GM23338 (cell line): ENCODE measurements at places on chromosomes 11 and 22. TPM values are rescaled to one million over a fixed set of nuclear protein-coding genes. Genes with fewer than 3 reads are reported as not detected.

DNA sequence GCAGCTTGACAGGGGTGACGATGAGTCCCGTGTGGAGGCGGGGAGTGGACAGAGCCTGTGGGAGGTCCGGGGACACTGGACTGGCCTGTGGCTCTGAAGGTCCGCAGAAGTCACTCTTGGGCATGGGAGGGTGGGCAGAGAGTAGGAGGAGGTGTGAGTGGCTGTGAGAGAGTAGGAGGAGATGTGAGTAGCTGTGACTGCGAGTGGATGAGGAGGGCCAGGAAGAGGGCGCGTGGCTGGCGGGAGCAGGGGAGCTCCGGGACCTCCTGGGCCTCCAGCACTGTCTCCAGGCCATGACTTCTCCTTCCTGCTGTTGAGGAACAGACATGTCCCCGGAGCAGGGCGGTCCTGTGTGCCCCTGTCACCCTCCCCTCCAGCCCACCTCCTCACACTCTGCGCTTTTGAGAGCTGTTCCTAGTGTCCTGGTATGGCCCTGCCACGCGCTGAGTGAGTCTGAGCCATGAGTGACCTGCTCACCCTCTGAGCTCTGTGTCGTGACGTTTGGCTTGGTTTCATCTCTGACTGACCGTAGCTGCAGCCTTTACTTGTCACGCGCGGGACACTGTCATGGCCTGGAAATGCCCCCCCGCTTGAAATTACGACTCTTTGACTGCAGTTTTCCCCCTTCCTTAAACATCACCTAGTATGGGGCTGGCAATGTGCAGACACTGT is 391.5 kb downstream of the TBC1D22A start:
- H3K27ac ChIP-seq: no peak overlapping the region
- no peak overlapping the region for H3K4me3 ChIP-seq
- H3K36me3 ChIP-seq: no peaks in the 10 kb centered on the region
- no peaks in the 10 kb centered on the region for H3K4me1 ChIP-seq
- DNase-seq: no peak

DNA sequence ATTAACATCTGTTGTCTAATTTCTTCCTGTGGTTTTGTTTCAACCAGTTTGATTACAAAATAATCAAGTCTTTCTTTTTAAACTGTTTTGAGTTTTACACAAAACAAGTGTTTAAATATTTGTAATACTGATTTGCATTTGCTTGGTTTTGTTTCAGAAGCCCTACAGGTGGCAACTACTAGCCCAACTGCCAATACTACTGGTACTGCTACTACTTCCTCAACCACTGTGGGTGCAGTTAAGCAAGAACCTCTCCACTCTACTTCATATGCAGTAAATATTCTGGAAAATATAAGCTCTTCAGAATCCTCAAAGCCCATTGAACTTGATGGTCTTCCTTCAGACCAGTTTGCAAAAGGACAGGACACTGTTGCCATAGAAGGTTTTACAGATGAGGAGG is 61.1 kb downstream of the QSER1 start:
- H3K27me3 ChIP-seq: no peaks in the 10 kb centered on the region
- H3K27ac ChIP-seq: peak overlapping the region; percentile 73

The CSTF3 gene
- 72.7 and 83.2 TPM in 2 replicates for total RNA-seq

The OSM gene
- total RNA-seq: not detected in 2 replicates

The OR6A2 gene
- 0.97 and 1.7 TPM in 2 replicates for total RNA-seq

GRCh38 chr11:40125054-40125453 is 1334.4 kb downstream of the LRRC4C start:
- H3K36me3 ChIP-seq: no peaks in the 10 kb centered on the region
- no peaks in the 10 kb centered on the region for H3K4me1 ChIP-seq
- DNase-seq: peak; percentile 38
- no peak overlapping the region for H3K4me3 ChIP-seq
- no peaks in the 10 kb centered on the region for H3K27me3 ChIP-seq
- no peak overlapping the region for H3K27ac ChIP-seq

The FBXO3 gene
- total RNA-seq: 28.4 TPM in 2 replicates

DNA sequence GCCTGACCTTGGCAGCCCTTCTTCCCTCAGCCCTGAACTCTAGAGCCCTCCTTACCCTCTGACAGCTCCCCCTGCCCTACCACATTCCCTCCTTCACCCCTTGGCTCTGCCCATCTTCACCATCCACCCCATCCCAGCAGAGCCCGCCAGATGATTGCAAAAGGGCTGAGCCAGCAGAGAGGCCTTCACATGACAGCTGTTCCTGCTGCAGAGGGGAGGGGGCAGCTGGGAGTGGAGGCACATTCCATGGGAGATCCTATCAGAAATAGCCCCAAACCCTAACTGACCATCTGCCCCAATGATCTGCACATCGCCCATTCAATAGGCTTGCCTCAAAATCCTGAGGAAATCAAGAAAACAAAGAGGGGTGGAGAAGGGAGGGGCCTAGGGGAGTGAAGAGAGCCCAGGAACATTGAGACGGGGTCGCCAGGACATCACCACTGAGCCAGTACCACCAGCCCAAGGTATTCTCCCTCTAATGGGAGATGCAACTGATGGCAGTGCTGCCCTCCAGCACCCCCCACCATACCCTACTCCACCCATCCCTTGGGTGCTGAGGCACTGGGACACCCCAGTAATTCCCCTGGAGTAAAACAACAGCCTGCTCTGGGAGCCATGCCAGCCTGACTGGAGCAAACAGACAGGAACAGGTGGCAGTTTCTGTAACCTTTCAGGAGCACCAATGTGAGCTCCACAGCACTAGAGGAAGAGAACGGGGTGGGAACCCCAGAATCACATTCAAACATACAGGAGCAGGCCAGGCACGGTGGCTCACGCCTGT is 8.0 kb upstream of the AHNAK start:
- H3K27me3 ChIP-seq: peaks cover 19% of the 10 kb centered on the region
- no peak overlapping the region; the same call in 1 of the 2 replicates for H3K4me3 ChIP-seq
- H3K36me3 ChIP-seq: peaks cover 22% of the 10 kb centered on the region
- peak; percentile 45 for DNase-seq
- peaks cover 51% of the 10 kb centered on the region for H3K4me1 ChIP-seq

- 0 out of 2 replicates have a peak, but pooled peaks cover 3% of the 10 kb centered on the region for H3K36me3 ChIP-seq
- H3K4me3 ChIP-seq: no peak overlapping the region
- no peaks in the 10 kb centered on the region for H3K27me3 ChIP-seq
Measured at GRCh38 chr22:38652859-38653258, 3.3 kb downstream of the FAM227A start.

The OR6T1 gene
- not detected in 2 replicates for total RNA-seq

DNA sequence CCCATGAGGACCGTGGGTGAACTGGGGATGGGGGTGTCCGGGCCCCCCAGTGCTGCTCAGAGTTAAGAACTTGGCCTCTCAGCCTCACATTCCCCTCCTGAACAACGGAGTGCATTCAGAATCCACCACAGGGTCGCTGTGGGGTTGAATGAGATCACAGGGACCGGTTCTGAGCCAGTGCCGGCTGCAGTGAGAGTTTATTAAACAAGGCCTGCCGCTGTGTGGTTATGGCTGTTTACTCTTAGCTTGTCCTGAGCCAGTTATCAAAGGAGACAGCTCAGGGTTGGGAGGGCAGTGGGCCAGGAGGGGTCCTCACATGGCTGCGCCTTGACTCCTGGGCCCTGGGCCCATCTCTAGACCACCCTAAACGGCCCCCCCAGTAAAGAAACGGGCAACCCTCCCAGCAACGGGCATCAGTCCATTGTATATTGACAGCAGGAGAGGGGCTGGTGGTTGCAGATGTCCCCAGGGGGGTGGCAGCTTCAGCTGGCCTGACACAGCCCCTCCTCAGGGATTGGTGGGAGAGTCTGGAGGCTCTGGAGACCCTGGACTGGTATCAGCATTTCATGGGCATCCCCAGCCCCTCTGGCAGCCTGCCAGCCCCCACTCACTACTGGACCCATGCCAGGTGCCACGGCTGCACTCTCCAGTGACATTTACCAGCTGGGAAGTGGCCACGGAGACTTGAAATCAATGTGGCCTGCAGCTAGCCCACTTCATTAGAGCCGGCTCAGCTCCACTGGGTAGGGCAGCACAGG is 15.1 kb upstream of the CABP7 start:
- peaks cover 23% of the 10 kb centered on the region for H3K27me3 ChIP-seq
- H3K36me3 ChIP-seq: no peaks in the 10 kb centered on the region
- H3K4me1 ChIP-seq: peaks cover 50% of the 10 kb centered on the region
- no peak overlapping the region for H3K27ac ChIP-seq
- no peak overlapping the region for H3K4me3 ChIP-seq

GRCh38 chr11:2703363-2704141 is 3.8 kb upstream of the KCNQ1OT1 start:
- H3K27me3 ChIP-seq: peaks cover 63% of the 10 kb centered on the region
- no peak overlapping the region for H3K27ac ChIP-seq
- no peaks in the 10 kb centered on the region for H3K36me3 ChIP-seq
- H3K4me1 ChIP-seq: peaks cover 5% of the 10 kb centered on the region; the same call in 1 of the 2 replicates
- peak; percentile 34 for DNase-seq

The FADS2 gene
- total RNA-seq: 354 and 392 TPM in 2 replicates

DNA sequence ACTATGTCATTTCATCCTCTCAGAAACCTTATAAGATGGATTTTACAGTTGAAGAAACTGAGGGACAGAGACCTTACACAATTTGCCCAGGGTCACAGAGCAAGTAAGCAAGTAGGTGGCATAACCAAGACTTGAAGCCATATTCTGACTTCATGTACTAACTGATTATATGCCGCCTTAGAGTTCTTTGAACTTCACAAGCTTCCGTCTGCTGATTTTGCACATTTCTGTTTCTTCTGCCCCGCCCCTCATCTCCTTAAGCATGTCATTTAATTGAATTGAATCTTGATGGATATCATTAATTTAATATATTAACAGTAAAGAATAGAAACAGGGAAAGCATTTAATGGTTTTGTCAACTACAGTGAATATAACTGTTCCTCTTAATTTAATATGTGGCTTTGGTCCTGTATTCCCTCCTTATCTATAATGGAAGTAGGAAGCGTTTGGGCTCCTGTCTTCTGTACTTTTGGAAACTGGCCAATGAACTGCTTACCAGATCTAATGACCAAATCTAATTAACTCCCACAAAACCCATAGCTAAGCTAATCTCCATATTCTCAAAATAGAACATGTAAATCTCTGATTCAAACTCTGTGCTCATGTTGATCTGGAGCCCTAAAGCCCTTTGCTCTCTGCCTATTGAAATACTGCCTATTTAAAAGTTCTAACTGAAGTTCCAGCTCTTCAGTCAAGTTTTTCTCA is 30.4 kb downstream of the SIK2 start:
- no peaks in the 10 kb centered on the region for H3K27me3 ChIP-seq
- DNase-seq: no peak
- H3K4me1 ChIP-seq: 0 out of 2 replicates have a peak, but pooled peaks cover 1% of the 10 kb centered on the region
- H3K27ac ChIP-seq: peak overlapping the region; percentile 58; the same call in 1 of the 2 replicates

- no peak overlapping the region for H3K27ac ChIP-seq
- no peaks in the 10 kb centered on the region for H3K27me3 ChIP-seq
- no peaks in the 10 kb centered on the region for H3K4me1 ChIP-seq
- no peak overlapping the region for H3K4me3 ChIP-seq
- 0 out of 2 replicates have a peak, but pooled peaks cover 4% of the 10 kb centered on the region for H3K36me3 ChIP-seq
- no peak for DNase-seq
Measured at GRCh38 chr11:87137711-87138110, 100.0 kb downstream of the TMEM135 start.

- H3K27ac ChIP-seq: no peak overlapping the region
- H3K4me3 ChIP-seq: no peak overlapping the region
- H3K4me1 ChIP-seq: no peaks in the 10 kb centered on the region
- H3K36me3 ChIP-seq: no peaks in the 10 kb centered on the region
Measured at GRCh38 chr11:87263264-87263838, 225.6 kb downstream of the TMEM135 start.

The MOGAT2 gene
- not detected in 2 replicates for total RNA-seq

The CCDC81 gene
- total RNA-seq: 0.43 and 4.3 TPM in 2 replicates

The MEI1 gene
- 0.27 and 0.28 TPM in 2 replicates for total RNA-seq

- no peaks in the 10 kb centered on the region for H3K27me3 ChIP-seq
- H3K36me3 ChIP-seq: no peaks in the 10 kb centered on the region
- no peak overlapping the region for H3K4me3 ChIP-seq
- H3K4me1 ChIP-seq: peaks cover 7% of the 10 kb centered on the region
- DNase-seq: no peak
- no peak overlapping the region for H3K27ac ChIP-seq
Measured at GRCh38 chr11:11366793-11367192, 13.7 kb upstream of the CSNK2A3 start.

The OR51I1 gene
- total RNA-seq: 1.1 TPM in 1 of 2 replicates, not detected in the other

- no peak overlapping the region for H3K27ac ChIP-seq
- peaks cover 39% of the 10 kb centered on the region; the same call in 1 of the 2 replicates for H3K36me3 ChIP-seq
- no peaks in the 10 kb centered on the region for H3K27me3 ChIP-seq
- no peaks in the 10 kb centered on the region for H3K4me1 ChIP-seq
Measured at GRCh38 chr11:121554552-121554951, 101.8 kb upstream of the SORL1-AS1 start.

The CBX7 gene
- total RNA-seq: 11.5 and 12.7 TPM in 2 replicates

DNA sequence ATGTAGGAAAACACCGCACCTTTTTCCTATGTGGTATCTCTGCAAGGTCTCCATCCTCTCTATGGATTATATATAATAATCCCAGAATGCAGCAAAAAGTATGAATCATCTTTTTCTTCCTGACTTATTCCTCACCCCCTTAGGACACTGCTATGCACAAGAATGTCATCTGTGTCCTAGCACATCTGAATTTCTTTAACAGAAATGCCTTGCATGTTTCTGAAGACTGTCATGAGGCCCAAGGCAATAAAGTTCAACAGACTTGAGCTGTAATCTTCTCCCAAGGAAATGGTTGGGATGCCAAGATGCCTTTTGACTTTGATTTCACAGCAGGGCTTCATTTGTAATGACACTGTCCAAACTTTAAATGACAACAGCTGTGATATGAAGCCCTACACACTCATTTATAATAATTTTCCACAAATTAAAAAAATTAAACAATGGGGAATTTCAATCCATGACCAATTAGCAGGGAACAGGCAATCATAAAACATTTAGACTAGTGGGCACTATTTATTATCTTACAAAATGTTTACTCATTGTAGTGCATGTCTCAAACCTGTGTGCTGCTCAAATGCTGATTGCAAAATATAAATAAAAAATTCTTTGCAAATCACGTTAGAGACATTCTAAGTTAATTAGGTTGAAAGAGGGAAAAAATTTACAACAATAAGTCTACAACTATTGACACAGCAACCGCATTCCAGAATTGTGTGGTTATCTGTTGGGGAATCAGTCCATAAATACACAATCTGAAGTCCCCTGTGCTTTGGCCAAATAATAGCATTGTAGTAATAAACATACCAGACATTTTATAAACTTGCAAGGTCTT is 242.3 kb downstream of the SWAP70 start:
- no peaks in the 10 kb centered on the region for H3K27me3 ChIP-seq
- no peaks in the 10 kb centered on the region for H3K36me3 ChIP-seq
- H3K4me1 ChIP-seq: peaks cover 28% of the 10 kb centered on the region
- peak; percentile 86 for DNase-seq
